MG63 (cell line): ENCODE measurements at places on chromosomes 11 and 22. TPM values are rescaled to one million over a fixed set of nuclear protein-coding genes. Genes with fewer than 3 reads are reported as not detected.

DNA sequence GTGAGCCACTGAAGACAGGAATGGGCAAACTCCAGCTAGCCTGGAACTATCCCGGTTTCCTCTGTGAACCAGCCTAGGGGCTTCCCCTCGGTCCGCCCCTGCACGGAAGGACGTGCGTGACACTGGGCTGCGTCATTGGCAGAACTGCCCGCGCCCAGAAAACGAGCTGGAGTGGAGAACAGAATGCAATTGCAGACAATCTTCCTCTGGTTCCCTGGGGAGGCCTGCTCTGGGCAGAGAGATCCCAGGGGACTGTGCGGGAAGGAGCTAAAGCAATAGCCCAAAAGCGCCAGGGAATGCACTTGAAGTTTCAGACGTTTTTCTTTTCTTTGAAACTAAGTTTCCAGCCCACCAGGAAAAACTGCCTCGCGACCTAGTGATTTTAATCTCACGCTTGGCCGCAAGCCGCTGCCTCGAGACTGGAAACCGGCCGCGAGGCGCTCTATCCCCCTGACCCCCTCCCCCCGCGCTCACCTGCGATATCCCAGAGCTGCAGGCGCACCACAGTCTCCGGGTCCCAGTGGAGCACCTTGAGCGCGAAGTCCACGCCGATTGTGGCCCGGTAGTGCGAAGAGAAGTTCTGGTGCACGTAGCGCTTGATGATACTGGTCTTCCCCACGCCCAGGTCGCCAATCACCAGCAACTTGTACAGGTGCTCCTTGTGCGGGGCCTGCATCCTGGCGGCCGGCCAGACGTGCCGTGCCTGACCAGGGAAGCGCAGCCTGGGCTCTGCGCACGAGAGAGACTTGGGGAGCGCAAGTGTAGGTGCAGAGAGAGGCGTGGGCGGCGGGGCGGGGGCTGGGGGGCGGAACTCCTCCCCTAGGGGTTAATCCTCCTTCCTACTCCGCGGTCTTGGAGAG is at the start of gene RAB38:
TSS of gene RAB38 (minus strand) at position 735 of the 860 bp plus-strand sequence. CDS start at position 676, 59 bp downstream.
- peak; percentile 79 for DNase-seq

DNA sequence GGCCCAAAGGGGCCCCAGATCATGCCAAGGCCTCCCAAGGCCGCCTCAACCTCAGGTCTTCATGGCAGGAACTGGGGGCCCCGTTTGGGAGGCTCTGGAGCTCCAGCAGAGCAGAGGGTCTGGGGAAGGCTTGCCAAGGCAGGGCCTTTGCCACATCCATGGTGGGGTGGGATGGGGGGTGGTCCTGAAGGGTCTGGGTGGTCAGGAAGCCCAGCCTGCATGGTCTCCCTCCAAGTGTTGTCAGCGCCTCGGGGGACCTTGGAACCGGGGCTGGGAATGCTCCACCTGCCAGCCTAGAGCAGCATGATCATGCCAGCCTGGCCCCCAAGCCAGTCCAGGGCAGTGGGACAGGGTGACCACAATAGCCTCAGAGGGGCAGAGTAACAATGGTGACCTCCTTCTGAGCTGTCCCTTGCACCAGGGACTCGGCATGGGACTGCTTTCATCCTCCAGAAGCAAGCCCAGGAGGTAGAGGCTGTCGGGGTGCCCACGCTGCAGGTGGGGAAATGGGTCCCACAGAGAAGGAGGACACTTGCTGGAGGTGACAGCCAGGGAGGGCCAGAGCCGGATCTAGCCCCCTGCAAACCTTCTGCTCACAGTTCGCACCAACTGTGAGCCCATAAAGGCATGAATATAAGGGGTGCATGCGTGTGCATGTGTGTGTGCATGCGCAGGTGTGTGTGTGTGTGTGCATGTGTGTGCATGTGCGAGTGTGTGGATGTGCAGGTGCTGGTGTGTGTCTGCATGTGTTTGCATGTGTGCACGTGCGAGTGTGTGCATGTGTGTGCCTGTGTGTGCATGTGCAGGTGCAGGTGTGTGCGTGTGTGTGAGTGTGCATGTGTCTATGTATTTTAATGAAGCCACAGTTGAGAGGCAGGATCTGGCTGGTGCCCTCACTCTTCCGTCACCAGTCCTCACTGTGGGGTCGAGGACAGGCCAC is 63.8 kb downstream of the MYEOV start:
- DNase-seq, result no peak

GRCh38 chr11:71364176-71364671 is 84.0 kb downstream of the DHCR7 start:
- DNase-seq, result peak; percentile 72

GRCh38 chr11:82682003-82682751 is 51.5 kb downstream of the FAM181B start:
- DNase-seq, result peak; percentile 12

DNA sequence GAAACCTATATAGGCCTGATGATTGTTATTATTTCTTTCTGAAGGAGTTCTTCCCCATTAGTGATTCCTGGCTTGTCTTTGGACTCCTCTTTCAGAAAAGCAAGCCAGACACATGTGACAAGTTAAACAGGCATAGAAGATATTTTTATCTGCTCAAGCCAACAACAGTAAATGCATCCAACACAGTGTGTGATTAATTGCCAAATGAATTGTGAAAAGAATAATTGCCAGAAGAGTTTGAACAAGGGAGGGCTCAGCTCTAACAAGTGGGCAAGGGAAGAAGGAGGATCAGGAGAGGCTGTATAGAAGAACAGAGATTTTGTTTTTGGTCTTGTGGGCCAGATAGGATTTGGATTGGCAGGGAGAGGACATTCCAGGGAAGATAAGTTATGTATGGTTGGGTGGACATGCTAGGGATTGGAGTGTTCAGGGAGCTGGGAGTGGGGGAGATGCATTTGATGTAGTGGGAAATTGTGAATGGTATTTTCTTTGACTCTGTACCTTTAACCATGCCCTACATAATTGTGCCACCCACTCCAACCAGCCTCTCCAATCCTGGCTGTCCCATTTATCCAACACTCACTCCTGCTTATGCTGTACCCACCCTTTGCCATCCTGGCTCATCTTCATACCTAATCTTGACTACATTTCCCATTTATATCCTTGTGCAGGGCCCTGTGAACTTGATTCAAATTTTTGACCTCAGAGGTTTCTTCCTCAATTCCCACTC is 172.8 kb downstream of the RRAS2 start:
- peak; percentile 14 for DNase-seq

- no peak for DNase-seq
Measured at GRCh38 chr11:7098235-7098832, 9.5 kb downstream of the RBMXL2 start.

- no peak for DNase-seq
Measured at GRCh38 chr22:30290342-30291057, 1.2 kb upstream of the CASTOR1 start.

DNA sequence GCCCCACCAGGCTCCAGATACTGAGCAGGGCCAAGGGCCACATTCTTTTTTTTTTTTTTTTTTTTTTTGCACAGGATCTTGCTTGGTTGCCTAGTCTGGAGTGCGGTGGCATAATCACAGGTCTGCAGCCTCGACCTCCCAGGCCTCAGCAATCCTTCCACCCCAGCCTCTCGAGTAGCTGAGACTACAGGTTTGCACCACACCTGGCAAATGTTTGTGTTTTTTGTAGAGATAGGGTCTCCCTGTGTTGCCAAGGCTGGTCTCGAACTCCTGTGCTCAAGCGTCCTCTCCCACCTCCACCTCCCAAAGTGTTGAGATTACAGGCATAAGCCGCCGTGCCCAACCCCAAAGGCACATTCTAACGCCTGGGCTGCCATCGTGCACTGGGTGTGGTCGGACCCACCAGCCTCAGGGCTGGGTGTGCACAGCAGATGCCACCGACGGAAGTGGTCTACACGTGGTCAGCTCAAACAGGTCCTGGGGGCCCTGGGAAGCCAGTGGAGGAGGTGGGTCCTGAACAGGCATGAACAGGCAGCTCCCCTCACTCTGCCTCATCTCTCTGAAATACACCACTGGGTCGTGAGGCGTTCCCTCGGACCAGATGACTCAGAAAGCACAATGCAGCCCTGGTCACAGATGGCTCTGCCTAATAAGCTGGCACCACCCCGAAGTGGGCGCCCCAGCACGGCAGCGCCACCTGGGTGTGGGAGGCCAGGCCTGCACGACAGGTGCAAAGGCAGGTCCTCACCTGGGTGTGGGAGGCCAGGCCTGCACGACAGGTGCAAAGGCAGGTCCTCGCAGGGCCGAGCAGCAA is 5.1 kb upstream of the B4GALNT4 start:
- peak; percentile 72 for DNase-seq

DNA sequence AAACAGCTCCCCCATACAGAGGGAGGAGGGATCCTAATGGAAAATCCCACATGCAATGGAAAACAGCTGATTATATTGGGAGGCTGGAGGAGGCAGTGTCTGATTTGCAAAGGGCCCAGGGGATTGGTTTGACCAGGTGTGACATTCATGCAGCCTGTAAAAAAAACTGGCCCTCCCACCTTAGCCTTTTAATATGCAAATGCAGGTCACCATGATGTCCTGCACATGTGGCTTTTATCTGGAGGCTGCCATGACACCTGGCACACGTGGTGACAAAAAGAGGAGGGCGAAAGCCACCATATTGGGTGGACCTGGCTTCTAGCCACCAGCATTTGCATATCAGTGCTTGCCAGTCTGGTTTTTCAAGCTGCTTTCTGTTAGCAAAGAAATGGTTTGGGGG is 48.5 kb downstream of the ZNF280B start:
- DNase-seq, result no peak

DNA sequence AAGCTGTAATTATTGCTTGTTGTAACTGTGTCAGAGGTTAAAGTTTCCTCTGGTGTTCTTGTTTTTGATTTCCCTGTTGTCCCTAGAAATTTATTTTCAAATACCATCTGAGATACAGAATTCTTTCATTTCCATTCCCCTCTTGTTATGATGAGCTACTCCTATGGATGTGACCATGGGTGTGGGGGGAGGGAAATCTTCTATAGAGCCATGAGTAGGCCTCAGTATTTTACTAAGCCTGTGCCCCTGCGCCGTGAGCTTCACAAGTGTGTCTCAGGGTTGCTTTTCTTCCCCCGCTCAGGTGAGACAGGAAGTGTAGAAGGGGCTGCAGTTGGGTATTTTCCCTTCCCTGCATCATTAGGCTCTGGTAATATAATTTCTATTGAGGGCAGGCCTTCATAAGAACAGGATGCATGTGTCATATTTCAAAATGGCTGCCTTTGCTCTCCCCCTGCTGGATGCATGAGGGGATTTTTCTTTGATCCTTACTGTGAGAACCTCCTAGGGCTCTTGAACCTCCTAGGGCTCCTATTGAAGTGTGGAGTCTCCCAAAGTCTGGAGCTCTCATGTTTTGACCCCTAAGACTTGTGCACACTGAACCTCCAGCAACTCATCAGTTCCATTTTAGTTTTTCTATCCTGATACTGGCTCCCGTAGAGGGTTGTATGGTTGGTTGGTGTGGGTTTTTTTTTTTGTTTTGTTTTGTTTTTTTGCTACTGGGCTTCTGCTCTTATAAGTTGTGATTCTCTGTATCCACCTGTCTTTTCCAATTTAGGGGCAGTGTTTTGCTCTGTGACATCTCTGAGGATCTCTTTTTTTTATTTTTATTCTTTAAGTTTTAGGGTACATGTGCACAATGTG is 658.2 kb downstream of the NTM start:
- DNase-seq, result peak; percentile 12

- no peak for DNase-seq
Measured at GRCh38 chr11:78311702-78312371, 105.8 kb downstream of the GAB2 start.

DNA sequence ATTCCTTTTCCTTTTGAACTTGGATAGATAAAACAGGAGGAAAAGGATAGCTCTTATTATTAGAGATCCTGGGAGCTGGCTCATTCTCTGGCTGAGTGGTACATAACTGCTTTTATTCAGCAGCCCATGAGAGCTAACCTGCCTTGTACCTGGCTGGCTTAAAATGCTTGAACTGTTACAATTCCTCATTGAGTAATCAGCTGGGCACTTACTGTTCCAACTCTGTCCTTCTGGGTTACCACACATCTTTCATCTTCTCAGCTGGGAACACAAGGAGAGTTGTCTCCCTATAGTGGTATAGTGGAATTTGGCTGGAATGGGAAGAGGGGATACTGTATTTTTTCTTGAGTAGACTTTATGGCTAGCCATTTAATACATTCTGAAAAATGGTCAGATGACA is 39.8 kb upstream of the SPTBN2 start:
- no peak for DNase-seq

- no peak for DNase-seq
Measured at GRCh38 chr11:72352859-72353551, 81.3 kb downstream of the CLPB start.

DNA sequence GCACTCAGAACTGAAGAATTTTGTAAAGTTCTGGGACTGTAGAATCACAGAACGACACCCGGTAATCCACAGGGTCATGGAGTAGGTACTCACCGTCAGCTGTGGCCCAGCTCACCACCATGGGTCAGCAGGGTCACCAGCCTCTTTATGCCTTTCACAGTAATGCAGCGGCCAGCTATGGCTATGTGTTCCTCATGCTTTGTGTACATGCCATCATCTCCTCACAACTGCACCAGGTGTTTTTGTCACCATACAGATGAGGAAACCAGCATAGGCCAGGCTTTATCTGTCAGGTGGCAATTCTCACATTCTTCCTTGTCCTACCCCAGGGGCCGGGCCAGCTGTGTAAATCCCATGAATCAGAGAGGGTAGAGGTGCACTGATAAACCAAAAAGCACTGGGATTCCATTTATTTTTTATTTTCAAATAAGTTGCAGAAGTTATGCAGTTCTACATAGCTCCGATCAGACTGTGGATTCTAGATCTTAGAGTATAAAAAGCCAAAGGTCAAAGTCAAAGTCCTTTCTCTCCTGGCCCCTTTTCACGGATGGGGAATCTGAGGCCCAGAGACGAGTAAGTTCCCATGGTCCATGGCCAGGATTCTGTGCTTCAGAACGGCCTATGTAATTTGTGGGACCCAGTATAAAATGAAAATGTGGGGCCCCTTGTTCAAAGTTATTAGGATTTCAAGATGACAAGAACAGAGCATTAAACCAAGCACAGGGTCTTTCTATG is 17.5 kb downstream of the TSKU start:
- no peak for DNase-seq

DNA sequence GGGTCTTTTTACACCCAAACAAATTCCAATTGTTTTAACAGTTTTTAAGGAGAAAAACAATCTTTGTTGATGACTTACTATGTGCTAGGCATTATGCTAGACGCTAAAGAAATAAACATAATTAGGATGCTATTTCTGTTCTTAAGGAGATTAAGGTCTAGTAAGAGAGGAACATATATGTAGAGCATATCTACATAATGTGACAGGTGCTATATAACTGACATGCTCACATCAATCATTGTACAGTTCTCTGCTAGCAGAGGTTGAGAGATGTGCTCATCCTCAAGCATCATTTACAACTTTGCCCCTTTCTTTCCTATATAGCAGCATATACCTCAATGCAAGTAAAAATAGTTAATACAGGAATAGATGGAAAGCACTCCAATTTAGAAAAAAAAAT is 37.5 kb downstream of the PDGFD start:
- no peak for DNase-seq

- DNase-seq, result peak; percentile 36
Measured at GRCh38 chr11:111000400-111001080, 245.0 kb upstream of the POU2AF2 start.

GRCh38 chr22:28855355-28856094 is 27.8 kb upstream of the ZNRF3 start:
- DNase-seq, result peak; percentile 5

The ANO1 gene
- 0.12 and 0.99 TPM in 2 replicates for total RNA-seq

The MRPL16 gene
- 71.5 and 139 TPM in 2 replicates for total RNA-seq

The TPBGL gene
- total RNA-seq, result not detected in 2 replicates

The TMEM45B gene
- total RNA-seq, result not detected in 2 replicates

The OR8D4 gene
- total RNA-seq, result not detected in 2 replicates

The NRGN gene
- total RNA-seq, result 0.23 TPM in 1 of 2 replicates, not detected in the other

The DDTL gene
- total RNA-seq, result 4.7 and 6.6 TPM in 2 replicates

The AIFM3 gene
- total RNA-seq, result 0.56 TPM in 1 of 2 replicates, not detected in the other

The OR51E2 gene
- total RNA-seq, result 0.23 and 3.5 TPM in 2 replicates

The VPS37C gene
- total RNA-seq, result 11.3 and 22.9 TPM in 2 replicates
